EH (cell line): ENCODE measurements at places on chromosomes 7 and 10.

DNA sequence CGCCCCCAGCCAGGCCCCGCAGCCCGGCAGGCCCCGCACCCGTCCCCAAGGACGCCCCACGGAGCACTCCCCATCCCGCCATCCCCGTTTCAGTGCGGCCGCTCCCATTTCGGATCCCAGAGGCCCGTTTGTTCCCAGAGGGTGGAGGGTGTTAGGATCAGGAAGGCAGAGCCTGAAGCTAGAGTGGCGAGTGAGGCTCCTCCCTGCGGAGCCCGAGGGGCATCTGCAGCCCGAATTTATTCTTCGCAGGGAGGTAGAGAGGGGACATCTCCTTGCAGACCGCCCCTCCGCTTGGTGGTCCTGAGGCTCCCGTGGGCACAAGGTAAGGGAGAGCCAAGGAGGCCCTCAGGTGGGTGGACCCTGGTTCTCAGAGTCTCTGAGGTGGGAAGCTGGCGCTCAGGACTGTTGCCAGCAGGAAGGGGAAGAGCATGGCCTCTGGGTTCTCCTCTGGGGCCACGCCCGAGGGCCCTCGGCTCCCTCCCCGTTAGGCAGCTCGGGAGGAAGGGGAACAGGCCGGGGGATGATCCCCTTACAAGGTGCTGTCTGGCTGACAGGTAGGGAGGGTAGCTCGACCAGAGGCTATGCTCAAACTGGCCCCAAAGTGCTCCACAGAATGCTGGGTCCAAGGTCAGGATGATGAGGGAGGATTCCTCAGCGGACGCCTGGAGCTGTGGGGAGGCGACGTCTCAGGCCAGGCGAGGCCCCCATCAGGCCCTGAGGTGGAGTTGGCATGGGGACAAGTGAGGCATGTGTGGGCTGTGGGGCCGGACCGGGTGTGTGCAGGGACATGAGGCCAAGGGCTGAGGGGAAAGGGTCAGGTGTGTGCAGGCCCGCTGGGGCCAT lies 17.4 kb downstream of the POLL start:
- DNase-seq, result no peak

DNA sequence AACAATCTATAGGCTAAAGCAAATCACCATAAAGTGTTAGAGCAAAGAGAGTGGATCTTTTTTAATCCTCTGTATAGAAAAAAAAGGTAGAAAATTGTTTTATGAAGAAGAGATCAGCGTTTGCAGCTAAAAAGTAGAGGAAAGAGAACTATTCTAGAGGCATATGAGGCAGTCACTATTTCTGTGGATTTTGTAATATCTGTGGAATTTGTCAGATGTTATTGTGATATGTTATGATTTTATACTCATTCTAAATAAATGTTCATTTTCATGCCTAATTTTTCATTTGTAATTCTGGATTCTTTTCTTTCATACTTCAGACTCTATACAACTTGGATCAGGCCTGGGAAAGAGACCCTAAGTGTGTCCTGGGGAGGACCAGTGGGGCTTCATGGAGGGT lies 295.0 kb upstream of the LYZL1 start:
- no peak for DNase-seq

- no peak for DNase-seq
Observed at GRCh38 chr10:126521399-126521798, 133.1 kb upstream of the ADAM12 start.

DNA sequence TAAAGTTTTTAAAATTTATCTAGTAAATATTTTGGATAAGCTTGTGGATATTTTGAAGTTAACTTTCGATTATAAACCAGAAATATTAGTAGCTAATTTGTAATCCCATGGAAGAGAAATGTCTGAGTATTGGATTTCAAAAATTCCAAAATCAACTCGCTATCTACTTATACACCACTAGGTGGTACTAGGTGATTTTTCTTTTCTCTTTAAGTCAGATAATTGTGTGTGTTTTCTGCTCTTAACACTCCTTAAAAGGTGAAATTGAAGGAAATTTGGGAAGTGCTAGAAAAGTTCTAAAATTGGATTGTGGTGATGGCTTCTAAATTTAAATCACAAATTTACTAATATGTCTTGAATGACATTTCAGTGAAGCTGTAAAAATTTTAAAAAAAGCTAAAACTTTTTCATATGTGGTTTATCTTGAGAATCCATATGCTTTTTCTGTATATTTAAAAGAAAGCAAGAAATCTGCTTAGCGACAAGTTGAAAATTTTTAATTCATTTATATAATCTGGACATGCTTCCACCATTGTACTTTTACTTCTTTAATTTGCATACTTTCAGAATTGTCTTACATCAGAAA lies 90.2 kb downstream of the IPMK start:
- peak; percentile 51 for DNase-seq

DNA sequence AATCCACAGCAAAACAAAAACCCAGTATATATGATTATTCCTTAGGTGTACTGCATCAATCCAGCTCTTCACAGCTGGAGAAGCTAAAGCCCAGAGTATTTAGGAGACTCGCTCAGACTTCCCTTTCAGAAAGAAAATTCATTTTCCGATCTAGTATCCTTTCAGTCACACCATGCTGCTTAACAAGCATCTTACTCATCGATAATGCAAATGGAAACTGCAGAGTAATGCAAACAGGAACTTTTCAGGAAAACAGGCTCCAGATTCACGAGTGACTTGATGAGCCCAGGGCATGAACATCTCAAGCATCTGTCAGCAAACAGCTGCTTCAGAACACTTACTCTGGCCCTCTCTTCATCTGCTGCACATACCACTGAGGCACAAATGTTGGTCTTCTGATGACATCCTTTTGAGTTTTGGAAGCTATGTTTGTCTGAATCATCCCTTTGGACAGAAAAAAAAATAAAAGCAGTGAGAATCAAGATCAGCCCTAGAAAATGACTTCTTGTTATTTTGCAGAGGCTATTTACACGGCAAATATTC lies 24.9 kb upstream of the ZC3HAV1L start:
- peak; percentile 11 for DNase-seq

DNA sequence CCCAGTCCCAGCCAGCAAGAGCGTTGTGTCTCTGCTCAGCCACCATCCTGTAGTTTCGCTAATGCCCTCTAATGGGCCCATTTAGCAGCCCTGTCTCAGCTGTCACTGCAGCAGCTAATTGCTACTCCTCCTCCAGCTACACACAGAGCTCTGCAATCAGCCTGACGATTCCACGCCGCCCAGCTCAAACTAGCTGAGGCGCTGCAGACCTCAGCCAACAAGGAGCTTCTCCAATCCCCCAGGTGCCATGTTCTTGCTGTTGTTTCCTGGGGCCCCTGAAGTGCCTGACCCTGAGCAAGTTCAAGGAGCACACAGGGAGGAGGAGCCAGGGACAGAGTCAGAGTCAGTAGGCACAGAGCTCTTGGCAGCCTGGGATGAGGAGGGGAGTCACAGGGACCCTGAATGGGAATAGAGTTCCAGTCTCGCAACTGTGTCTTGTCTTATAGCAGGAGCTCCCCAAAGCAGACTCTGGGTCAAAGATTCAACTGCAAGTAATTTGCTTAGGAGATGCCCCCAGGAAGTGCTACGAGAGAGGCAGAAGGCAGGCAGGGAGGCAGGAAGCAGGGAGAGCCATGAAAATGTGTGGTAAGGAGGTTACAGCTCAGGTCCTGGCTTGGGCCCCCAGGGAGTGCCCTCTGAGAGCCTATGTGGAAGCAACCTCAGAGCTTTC lies 135.8 kb upstream of the UNC5B start:
- no peak for DNase-seq

DNA sequence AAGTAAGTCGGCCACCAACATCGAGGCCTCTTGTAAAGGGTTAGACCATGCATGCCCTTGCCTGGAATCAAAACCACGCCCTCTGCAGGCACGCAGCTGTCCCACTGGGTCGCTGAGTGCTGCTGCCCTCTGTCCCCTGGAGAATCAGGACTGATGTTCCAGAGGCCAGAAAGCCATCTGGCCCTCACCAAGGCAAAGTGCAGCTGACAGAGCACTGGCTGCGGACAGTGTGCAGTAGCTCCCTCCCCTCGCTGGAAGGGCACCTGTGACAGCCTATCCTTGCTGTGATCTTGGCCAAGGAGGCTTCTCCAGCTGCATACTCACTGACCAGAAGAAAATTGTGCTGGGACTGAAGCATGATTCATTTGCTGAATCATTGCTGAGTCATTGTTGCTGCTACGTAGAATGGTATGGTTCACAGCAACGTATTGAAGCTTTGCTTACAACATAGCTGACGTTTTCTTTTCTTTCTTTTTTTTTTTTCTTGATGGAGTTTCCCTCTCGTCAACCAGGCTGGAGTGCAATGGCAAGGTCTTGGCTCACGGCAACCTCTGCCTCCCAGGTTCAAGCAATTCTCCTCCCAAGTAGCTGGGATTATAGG lies 30.4 kb downstream of the DDC start:
- DNase-seq, result peak; percentile 98

- DNase-seq, result peak; percentile 69
Observed at GRCh38 chr7:81627536-81628287, 142.1 kb downstream of the HGF start.

- DNase-seq, result no peak
Observed at GRCh38 chr7:46955531-46955930, 626.4 kb downstream of the TNS3 start.

GRCh38 chr10:8617792-8618191 lies 563.3 kb downstream of the GATA3 start:
- no peak for DNase-seq

DNA sequence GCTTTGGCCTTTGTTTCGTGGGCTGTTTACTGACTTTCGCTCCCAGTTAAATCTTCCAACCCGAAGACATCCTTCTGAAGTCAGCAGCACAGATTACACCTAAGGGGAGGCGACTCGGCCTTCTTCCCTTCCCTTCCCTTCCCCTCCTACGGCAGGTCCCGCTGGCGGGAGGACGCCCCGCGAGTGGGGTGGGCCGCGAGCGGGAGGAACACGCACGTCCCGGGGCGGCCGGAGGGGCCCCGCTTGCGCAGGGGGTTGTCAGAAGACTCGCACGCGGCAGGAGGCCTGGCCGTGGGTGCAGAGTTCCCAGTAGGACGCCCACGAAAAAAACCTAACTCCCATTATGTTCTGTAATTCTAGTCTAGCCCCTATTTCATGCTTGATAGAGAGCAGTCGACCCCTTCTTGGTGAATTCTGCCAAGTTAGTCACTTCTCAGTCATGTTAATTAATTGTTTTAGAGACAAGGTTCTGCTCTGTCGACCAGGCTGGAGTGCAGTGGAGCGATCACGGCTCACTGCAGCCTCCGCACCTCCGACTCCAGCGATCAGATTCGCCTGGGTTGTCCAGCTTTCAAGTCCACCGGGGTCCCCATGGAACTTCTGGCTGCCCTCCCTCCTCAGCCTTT lies 19.2 kb upstream of the ZNF32 start:
- no peak for DNase-seq

DNA sequence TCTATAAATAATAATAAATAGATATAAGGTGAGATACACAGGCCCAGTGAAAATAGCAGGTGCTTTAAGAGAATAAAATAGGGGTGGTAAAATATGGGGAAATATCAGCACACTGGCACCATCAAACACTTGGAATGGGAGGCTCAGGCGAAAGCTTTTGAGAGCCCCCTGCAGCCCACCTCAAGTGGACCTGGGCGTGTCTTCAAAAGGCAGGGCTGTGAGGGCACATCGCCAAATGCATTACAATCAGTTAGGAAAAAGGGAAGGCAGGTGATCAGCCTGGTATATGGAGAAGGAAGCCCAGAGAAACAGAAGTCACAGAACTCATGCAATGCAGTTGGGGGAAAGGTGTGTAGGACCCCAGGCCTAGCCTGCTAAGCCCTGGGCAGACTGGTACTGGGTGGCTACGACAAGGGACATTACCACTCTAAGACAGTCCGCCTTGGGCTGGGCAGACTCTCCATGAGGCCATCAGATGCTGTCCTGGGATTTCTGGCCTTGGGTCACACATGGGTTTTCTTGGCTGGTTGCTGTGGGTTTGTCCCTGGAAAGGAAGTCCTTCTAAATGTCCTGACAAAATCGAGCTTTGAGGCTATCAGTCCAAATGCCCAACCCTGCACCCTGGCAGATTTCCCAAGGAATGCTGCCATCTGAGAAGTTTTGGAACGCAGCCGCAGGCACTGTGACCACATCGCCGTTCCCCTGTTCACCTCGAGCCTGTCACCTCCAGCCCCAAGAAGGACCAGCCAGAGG lies 330.6 kb downstream of the GRID1 start:
- no peak for DNase-seq

DNA sequence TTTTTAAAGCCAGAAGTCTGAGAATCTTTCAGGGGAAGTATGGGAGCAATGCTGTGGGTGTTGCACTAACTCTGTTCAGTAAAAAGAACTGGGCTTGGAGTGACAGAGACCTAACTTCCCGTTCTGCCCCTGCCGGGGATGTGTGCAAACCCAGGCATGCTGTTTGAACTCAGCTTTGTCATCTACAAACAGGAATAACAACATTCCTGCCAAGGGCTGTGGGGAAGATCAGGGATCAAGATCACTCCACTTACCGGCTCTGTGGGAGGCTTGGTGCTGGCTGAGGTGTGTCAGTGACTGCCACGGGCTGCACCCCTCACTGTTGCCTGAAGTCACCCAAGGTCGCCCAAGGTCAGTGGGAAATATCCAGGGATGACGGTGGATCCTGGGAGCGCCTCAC lies 23.1 kb upstream of the DRGX start:
- DNase-seq, result no peak

DNA sequence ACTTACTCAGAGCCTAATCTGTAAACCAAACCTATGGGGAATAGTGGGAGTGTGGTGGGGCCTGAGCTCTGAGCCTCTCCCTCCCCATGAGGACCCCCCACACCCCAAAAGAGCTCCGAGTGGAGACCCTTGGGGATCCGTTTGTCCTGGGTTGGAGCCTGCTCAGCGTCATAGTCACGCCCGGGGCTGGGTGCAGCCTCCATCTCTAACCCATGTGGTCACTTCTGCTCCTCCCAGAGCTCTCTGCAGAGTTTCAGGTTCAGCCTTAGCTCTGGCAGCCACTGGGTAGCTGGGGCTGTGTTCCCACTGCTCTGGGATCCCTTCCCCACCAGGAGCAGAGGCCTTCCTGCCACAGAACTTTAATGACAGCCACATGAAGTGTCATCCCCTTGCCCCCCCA lies 25.9 kb downstream of the PFKFB3 start:
- no peak for DNase-seq

GRCh38 chr10:35643151-35644049 lies 1.3 kb upstream of the FZD8 start:
- DNase-seq, result peak; percentile 64

GRCh38 chr10:16186564-16186963 lies 250.2 kb upstream of the PTER start:
- DNase-seq, result no peak

- DNase-seq, result no peak
Observed at GRCh38 chr10:30835146-30835545, 196.5 kb downstream of the ZNF438 start.

GRCh38 chr7:23294549-23295400 lies 4.4 kb upstream of the MALSU1 start:
- DNase-seq, result no peak

- DNase-seq, result peak; percentile 59
Observed at GRCh38 chr7:24129597-24129996, 154.4 kb upstream of the NPY start.

- peak; percentile 25 for DNase-seq
Observed at GRCh38 chr7:43201912-43202311, 89.5 kb downstream of the HECW1 start.

DNA sequence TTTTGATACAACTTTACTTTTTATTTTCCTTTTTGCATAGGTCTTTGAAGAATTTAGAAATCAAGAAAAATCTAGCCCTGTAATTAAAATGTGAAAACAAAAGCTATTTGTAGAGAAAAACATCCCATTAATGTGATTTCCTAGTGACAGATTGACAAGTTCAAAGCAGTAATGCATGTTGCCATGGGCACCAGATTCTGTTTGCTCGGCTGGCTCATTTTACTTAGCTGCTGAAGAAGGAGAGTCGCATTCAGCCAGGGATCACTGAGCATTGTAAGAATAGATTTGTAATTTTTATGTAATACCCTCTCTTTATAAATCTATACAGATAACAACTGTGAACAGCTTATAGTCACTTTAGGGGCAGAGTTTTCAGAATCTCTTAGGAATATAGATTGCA lies 28.5 kb downstream of the DNAJB9 start:
- no peak for DNase-seq
